ENCODE measurements at places on chromosomes 3 and 15.

- DNase-seq = no peak
These were observed 1.7 kb downstream of the LTK start for GRCh38 chr15:41511899-41512369.

DNA sequence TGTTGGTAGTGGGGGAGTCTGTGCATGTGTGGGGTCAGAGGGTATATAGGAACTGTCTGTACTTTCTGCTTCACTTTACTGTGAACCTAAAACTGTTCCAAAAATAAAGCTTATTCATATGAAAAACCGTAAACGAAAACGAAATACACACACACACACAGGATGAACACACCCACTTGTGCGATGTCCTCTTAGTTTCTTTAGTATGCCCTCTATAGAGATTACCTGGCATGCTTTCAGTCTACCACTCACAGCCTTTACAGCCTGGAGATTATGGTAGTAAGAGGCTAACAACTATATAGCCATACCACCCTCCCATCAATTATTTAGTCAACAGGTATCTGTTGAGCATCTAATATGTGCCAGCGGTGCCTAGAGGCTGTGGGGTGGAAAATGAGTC, 60.0 kb upstream of the UBE3A start:
- no peak for DNase-seq

DNA sequence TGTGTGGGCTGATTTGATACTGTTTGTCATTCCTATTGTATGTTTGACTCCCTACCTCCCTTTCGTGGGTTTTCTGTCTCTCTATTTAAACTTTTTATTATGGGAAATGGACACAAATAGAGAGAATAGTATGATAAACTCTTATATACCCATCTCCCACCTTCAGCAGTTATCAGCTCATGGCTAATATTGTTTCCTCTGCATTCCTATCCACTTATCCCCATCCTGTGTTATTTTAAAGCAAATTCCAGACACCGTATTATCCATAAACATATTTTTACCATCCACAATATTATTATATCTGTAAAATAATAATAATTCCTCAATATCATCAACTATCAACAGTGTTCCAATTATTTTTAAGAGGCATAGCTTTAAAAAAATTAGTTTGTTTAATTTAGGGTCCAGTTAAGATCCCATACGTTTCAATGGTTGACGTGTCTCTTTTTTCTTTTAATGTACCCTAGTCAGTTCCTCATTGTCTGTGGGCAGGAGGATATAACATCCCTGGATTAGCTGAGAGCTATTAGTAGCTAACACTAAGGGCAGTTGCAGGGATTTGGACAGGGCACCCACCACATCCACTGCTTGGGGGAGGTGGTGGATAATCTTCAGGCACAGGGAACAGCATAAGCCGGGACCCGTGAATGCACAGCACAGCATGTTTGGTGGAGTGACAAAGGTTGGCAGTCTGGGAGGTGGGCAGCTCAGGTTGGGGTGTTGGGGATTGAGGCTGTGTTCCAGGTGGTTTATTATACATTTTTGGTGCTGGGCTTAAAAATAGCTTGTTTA, 23.5 kb downstream of the PLCL2 start:
- DNase-seq = no peak

GRCh38 chr15:28019594-28020309, 79.4 kb downstream of the OCA2 start:
- DNase-seq = no peak

DNA sequence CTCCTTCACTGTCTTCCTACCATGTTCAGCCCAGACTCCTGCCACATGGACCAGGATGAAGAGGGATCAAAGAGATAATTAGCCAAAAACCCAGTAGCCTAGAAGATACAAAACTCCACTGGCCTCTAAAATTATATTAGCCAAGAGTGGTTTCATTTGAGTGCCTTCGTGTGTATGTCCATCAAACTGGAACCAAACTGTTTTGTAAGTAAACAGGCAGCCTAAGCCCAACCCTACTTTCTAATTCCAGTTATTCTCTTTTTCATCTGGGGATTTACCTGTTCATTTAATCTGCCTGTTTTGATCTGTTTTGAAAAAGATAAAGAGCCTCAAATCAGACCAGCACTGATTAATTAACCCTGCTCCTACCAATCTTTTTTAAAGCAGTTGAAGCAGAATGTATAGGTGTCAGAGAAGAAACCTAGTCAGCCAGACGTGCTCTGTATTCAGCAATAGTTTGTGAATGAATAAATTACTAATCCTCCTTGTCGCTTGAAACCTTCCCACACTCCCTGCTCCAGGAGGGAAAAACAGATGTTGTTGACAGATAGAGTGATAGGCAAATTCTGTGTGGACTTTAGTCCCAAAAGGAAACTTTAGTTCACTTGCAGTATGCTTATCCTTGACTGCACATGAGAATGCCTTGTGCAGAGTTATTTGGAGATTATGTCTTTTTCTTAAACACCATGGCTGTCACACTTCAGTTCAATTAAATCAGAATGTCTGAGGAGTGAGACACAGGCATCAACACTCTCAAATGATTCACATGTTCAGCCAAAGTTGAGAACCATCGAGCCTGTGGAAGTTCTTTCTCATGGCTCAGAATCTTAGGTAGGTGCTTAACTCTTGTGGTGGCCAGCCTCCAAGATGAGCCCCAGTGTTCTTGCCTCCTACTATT, 55.5 kb upstream of the ZBED2 start:
- DNase-seq = no peak

DNA sequence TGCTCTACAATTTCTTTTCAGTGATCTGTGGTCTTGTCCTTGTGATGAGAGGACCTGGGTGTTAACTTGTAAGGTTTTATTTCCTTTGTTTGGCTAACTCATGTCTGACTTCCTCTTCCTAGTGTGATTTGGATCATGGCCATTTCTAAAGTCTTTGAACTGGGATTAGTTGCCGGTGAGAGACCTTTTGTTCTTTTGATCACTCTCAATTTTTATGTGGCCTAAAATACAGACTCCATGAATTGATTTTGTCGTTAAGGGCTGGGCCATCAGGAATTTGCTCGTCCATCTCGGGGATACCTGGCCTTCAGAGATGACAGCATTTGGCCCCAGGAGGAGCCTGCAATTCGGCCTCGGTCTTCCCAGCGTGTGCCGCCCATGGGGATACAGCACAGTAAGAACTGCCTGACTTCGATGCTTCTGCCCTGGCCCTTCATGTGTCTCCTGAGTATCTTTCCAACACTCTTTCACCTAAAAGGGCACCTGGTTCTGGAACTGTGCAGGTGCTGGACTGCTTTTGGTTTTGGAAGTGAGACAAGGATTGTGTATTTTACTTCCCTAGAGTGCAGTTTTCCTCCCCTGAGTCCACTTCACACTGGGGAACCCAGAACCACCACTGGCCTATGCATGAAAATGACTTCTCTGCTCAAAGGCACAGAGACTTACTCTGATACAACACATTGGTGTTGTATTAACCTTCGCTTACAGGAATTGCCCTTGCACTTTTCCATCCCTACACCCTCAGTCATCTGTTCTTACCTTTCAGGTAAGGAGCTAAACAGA, 13.1 kb upstream of the LRRC2 start:
- no peak for DNase-seq

GRCh38 chr15:95556225-95556624, 774.3 kb upstream of the NR2F2 start:
- no peak for DNase-seq

DNA sequence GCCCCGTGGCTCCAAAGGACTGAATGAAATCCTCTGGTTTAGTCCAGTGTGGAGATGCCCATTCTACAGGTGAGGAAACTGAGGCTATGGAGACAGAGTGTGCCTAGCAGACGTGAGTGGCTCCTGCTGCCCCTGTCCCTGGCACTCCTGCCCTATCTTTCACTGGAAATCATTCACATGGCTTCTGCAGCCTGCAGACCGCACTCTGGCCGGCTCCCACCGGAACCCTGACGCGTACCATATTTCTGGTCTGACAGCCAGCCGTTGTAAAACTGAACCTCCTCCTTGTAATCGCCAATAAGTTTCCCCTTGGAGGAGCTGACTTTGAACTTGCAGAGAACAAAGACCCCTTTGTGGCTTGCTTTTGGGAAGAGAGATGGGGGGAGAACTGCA, 136.5 kb downstream of the CHSY1 start:
- no peak for DNase-seq

DNA sequence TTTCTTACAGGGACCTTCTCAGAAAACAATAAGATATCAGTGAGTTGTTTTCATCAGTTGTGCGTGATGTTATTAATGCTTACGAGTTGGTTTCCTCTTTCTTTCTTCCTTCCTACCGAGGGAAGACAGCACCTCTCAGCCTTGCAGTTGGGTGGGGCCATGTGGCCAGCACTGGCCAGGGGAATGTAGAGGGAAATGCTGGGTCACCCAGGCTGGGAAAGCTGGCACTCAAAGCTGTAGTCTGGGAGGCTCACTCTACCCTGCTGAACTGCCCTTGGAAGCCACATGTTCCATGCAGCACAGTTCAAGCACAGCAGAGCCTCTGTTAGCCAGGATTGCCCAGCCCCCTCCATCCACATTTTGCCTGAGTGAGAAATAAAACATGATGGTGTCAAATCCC, 10.1 kb upstream of the CHCHD6 start:
- no peak for DNase-seq

DNA sequence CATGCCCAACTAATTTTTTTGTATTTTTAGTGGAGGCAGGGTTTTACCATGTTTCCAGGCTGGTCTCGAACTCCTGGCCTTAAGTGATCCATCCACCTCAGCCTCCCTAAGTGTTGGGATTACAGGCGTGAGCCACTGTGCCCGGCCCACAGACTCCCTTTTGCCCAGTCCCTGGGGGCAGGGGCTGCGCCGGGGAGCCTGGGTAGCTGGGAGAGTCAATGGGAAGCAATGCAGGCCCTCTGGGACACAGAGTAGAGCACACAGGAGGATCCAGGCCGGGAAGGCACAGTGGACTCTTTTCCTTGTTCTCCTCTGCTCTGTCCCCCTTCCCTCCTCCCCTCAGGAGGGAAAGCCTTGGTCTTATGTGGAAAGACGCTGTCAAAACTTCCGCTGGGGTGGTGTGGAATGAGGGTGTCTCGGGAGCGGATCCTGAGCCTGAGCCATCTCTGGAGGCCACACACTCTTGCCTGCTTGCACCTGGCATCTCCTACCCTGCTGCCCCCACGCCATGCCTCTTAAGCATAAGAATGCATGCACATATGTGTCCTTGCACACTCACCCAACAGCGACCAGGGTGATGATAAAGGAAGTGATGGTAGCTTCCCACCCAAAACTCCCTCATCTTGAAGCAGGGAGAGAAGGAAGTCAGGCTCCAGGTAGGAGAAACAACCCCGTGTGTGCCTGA, 11.9 kb upstream of the PRKCD start:
- DNase-seq = no peak

- no peak for DNase-seq
These were observed 65.9 kb upstream of the LRRC3B start for GRCh38 chr3:26556637-26557036.

GRCh38 chr15:33515121-33515520, 204.4 kb downstream of the RYR3 start:
- DNase-seq = no peak

DNA sequence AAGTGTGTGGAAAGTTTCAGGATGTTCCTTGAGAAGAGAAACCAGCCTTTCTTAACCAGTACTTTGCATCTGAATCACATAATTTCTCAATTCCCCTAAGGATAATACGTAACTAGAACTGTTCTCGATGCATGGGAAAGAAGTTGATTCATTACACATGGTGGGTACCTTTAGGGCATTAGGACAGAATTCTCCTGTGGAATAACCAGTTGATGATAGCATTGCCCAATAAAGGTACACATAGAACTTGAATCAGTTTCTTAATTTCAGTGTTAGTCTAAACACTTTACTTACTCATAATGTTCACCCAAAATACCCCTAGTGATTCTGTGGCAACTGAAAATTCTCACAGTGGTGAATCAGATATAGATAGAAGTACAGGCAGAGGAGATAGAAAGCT, 1030.9 kb downstream of the ROBO1 start:
- DNase-seq = no peak

- DNase-seq = no peak
These were observed 2.4 kb upstream of the CFAP91 start for GRCh38 chr3:119700269-119700919.

GRCh38 chr3:134511500-134511899, 25.6 kb downstream of the CEP63 start:
- no peak for DNase-seq

DNA sequence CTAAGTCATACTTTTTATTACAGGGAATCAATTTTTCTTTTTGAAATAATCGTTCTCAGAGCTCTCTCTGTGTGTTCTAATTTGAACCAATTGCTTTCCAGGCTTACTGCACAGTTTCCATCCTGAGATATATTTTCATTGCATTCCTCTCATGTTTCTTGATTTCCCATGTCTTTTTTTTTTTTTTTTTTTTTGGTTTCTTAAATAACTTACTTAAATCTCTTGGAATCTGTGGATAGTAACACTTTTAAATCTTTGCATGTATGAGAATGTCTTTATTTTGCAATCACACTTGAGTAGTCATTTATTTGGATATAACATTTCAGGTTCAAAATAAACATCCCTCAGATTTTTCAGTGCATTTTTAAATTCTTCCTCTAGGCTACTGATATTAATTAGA, 14.5 kb upstream of the ABTB1 start:
- DNase-seq = no peak

GRCh38 chr3:87053553-87053952, 62.6 kb upstream of the VGLL3 start:
- no peak for DNase-seq

GRCh38 chr15:65371976-65372786, 5.6 kb downstream of the IGDCC3 start:
- DNase-seq = no peak

DNA sequence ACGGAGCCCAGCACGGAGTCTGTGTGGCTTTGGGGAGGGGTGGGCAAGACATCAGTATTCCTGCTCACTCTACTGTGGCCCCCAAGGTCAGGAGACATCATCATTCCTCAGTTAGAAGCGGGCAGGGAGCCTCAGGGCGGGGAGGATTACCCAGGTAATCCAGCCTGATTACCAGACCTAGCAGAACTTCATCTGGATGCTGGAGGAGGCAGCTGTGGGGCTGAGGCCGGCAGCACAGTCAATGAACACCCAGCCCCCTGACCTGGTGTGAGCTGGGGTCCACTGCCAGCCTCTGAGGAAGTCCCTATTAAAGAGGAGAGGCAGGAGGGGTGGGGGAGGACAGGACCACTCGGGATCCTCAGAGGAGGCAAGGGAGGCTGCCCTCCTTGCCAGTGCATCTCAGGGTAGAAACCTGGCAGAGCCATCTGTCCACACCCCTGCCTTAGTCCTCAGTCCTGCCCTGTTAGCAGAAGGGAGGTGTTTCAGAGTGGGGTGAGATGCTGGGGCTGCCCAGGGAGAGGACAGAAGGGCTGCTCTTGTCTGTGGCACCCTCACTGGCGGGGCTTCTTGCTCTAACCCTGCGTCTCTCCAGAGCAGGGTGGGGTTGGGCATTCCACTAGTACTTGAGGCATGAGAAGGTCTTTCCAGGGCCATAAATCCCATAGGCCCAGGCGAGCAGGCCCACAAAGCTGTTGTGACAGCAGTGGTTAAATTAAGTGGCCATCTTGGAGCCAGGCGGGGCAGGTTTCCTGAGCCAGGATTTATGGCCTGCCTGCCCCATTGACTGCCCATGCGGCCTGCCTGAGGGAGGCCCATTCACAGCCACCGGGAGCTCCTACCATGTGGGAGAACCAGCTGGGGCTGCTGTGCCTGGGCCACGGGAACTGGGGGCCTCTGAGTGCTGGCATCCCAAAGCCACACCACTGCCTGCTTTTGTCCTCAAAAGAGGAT, 82.1 kb downstream of the LINGO1 start:
- no peak for DNase-seq

- no peak for DNase-seq
These were observed 275.0 kb upstream of the CHRM5 start for GRCh38 chr15:33693166-33693800.
